ENCODE measurements at places on chromosomes 1 and 21.

- H3K4me1 ChIP-seq = peaks cover 10% of the 10 kb centered on the region
- H3K36me3 ChIP-seq = peaks cover 35% of the 10 kb centered on the region
- peak overlapping the region; percentile 94 for H3K4me3 ChIP-seq
- peak overlapping the region; percentile 25 for H3K27ac ChIP-seq
- no peaks in the 10 kb centered on the region for H3K27me3 ChIP-seq
Observed at GRCh38 chr1:111448482-111448917, 556 bp downstream of the WDR77 start.

DNA sequence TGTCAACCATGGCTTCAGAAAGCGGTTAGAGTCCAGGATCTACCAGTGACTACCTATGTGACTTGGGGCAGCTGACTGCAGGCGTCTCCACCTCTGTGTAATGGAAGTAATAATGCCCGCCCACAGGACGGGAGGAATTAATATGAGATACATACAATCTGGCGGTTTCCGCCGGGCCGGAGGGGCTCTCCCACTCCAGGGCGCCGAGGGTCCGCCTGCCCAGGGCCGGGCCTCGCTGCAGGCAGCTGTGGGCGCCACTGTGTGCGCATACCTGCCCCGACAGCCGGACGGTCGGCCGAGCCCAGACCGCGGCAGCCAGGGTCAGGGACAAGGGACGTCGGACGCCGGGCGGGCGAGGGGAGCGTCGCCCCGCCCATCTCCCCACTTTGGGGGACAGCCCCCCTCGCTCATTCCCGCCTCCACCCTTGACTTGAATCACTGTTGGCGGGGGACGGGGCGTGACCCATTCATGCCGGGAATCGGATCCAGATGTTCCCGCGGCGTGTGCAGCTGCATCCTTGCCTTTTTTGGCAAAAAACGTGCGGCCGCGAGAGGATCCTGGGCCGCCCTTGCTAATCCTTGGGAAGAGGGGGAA is 6.0 kb upstream of the SF3A3 start:
- H3K4me1 ChIP-seq = peaks cover 60% of the 10 kb centered on the region
- H3K4me3 ChIP-seq = peak overlapping the region; percentile 35
- peak; percentile 99 for DNase-seq
- peak overlapping the region; percentile 97 for H3K27ac ChIP-seq
- peaks cover 36% of the 10 kb centered on the region for H3K36me3 ChIP-seq
- no peaks in the 10 kb centered on the region for H3K27me3 ChIP-seq

DNA sequence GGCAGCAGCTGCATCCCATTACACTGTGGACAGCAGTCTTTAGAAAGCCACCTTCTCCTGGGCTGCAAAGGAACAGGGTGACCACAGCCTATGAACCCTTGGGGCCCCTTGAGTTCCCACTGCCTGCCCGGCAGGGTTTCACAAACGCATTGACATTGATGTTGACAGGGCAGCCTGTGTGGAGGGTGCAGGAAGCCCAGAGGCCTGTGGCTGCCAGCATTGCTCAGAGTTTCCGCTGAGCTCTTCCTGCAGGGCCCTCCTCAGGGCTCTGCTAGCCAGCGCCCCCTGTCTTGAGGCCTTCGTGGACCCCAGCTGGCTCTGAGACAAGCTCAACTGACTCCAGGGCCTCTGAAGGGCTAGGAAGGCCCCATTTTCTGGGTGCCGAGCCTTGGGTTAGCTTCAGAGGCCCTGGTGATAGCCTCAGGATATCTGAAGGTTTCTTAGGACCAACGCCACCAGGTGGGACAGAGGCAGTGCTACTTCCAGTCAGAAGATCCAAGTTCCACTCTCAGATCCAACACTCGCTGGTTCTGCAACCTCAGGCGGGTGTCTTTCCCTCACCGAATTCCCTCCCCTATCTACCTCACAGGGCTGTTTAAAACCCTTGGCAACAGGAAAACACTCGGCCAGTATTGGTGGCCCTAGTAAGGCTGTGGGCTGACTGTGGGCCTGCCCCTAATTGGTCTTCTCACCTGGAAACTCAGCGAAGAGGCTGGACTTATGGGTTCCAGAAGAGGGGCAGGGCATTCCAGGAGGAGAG is 27.2 kb upstream of the EPS8L3 start:
- peak; percentile 84 for DNase-seq
- H3K27ac ChIP-seq = no peak overlapping the region
- H3K4me3 ChIP-seq = no peak overlapping the region
- no peaks in the 10 kb centered on the region for H3K36me3 ChIP-seq

DNA sequence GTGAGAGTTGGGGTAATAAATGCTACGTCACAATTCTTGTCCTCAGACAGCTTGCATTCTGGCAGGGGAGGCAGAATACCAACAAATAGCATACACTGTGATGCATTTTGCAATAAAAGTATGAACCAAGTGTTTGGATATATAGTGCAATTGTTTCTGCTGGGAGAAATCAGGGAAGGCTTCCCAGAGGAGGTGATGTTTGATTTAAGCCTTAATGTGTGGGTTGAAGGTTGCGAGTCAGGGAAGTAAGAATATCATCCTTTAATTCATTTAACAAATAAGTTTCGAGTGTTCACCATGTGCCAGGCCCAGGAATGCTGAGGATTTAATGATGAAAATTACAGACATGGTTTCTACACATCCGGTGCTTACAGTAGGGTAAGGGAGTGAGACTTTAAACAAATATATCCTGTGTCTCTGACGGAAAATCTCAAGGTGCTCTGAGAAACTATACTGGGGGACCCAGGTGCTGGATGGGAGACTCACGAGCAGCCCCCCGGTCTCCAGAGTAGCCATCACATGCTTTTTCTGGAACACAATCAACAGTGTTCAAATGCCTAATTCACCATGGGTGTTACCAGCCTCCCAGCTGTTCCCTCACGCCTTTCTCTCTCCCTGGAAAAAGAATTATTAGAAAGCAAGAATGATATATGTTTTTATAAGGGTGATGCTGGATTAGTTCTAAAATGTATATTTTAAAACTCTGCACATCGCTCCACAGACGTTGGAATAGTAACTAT is 31.7 kb downstream of the RASSF5 start:
- peak overlapping the region; percentile 53 for H3K27ac ChIP-seq
- no peaks in the 10 kb centered on the region for H3K27me3 ChIP-seq
- no peak overlapping the region for H3K4me3 ChIP-seq
- DNase-seq = peak; percentile 71

DNA sequence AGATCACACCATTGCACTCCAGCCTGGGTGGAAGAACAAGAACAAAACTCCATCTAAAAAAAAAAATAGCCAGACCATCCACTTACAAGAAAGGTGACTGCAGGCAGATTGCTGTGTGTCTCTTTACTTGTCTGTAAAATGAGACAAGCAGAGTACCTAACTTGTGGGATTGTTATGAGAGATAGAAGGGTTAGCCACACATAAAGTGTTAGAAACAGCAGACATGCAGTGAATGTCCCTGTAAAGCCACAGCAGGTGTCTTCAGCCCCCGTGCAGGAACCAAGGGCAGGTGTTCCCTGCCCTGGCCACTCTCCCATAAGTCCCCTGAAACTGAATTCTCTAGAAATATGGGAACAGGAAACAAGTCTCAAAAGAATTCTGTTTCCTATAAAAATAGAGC is 40.8 kb upstream of the EFHD2 start:
- H3K4me1 ChIP-seq = peaks cover 27% of the 10 kb centered on the region
- no peaks in the 10 kb centered on the region for H3K36me3 ChIP-seq
- no peak for DNase-seq
- no peaks in the 10 kb centered on the region for H3K27me3 ChIP-seq

DNA sequence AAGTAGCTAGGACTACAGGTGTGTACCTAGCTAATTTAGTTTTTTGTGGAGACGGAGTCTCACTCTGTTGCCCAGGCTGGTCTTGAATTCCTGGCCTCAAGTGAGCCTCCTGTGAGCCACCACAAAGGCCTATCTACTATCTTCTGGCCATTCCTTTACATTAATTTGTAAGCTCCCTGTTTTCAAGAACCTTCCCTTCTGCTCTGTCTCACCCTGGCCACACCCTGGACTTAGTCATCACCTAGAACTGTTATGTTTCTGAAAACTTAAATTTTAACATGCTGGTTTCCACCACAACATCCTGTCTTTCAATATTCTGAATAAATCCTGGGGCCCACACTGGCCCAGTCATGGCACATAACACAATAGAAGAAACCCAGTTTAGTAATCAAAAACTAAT is 4.9 kb upstream of the B4GALT3 start:
- no peaks in the 10 kb centered on the region for H3K27me3 ChIP-seq
- no peak overlapping the region for H3K4me3 ChIP-seq
- peaks cover 26% of the 10 kb centered on the region for H3K4me1 ChIP-seq
- DNase-seq = no peak
- no peaks in the 10 kb centered on the region for H3K36me3 ChIP-seq

- no peaks in the 10 kb centered on the region for H3K36me3 ChIP-seq
- H3K27me3 ChIP-seq = peaks cover 11% of the 10 kb centered on the region
- DNase-seq = no peak
- no peak overlapping the region for H3K4me3 ChIP-seq
- H3K4me1 ChIP-seq = no peaks in the 10 kb centered on the region
- no peak overlapping the region for H3K27ac ChIP-seq
Observed at GRCh38 chr21:41526478-41527087, 18.6 kb upstream of the TMPRSS2 start.

- DNase-seq = no peak
- H3K27me3 ChIP-seq = no peaks in the 10 kb centered on the region
- no peaks in the 10 kb centered on the region for H3K36me3 ChIP-seq
Observed at GRCh38 chr1:115115521-115116161, 26.3 kb upstream of the TSPAN2 start.

DNA sequence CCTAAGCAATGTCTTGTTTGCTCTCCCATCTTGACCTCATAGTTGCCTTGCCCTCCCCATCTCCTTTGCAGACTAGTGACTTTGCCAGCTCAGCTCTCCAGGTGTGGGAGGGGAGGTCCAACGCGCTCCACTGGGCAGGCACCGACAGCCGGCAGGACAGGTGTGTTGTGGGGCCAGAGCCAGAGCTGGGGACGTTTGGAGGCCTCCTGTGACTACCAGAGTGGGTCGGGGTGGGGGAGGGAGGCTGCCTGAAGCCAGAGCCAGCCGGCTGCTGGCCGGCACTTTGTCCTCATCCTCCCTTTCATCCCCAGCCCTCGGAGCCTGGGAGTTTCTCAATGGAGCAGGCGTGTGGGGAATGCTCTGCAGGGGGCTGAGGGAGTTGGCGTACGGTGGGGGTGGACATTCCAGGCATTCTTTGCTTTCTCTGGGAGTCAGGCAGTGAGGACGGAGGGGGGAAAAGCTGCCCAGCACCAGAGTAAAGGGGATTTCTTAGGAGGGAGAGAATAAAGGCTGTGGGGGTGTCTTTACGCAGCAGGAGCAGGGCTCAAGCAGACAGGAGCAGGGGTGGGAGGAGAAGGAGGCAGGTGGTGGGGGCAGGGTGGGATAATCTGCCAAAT is 20.2 kb downstream of the NUAK2 start:
- H3K36me3 ChIP-seq = no peaks in the 10 kb centered on the region
- H3K4me3 ChIP-seq = no peak overlapping the region
- peaks cover 18% of the 10 kb centered on the region for H3K4me1 ChIP-seq
- DNase-seq = peak; percentile 42
- H3K27ac ChIP-seq = no peak overlapping the region
- peaks cover 4% of the 10 kb centered on the region for H3K27me3 ChIP-seq

DNA sequence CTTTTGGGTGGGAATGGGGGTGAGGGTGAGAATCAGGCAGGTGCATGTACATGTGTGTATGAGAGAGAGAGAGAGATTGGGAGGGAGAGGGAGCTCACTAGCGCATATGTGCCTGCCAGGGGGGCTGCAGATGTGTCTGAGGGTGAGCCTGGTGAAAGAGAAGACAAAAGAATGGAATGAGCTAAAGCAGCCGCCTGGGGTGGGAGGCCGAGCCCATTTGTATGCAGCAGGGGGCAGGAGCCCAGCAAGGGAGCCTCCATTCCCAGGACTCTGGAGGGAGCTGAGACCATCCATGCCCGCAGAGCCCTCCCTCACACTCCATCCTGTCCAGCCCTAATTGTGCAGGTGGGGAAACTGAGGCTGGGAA is 95.0 kb downstream of the EPHB2 start:
- peaks cover 24% of the 10 kb centered on the region for H3K4me1 ChIP-seq
- H3K27me3 ChIP-seq = no peaks in the 10 kb centered on the region
- H3K27ac ChIP-seq = no peak overlapping the region
- H3K36me3 ChIP-seq = no peaks in the 10 kb centered on the region
- DNase-seq = no peak
